ENCODE measurements at places on chromosomes 1 and 21.

DNA sequence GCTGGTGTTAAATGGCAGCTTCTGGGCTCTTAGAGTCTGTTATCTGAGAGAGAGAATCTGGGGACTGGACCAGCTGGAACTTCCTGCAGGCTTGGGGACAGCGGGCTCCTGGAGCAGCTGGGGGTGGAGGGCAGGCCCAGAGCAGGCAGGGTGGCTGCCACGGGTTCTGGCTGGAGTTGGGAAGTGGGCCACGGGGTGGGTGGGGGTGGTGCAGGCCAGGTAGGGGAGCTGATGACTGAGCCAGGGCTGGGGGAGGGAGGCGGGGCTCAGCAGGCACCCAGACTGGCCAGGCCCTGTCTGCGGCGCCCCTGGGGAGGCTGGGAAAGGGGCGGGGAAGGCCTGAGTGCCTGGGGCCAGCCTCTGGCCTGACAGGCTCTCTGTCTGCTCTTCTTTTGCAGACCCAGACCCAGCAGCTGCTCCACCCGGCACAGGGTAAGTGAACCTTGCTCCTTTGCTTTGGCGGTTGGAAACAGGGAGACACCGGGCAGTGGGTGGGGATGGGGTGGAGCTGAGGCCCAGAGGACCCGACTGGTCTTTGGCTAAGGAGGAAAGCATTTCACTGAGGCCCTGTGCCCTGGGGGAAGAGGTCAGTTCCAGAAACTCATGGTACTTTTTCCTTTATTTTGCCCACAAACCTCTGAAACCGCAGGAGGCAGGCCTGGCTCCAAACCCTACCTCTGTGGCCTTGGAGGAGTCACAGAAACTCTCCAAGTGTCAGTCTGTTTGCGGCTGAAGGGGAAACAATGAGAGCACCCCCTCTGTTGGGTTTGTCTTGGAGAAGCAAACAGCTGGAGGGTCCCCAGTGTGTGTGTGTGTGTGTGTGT, 48.8 kb downstream of the ARHGEF10L start:
- DNase-seq, result no peak

- no peak for DNase-seq
These were observed 49.7 kb downstream of the KCNC4 start for GRCh38 chr1:110259770-110260169.

- no peak for DNase-seq
These were observed 157.2 kb downstream of the DENND1B start for GRCh38 chr1:197618061-197618460.

- DNase-seq, result no peak
These were observed 2.2 kb upstream of the CBR3 start for GRCh38 chr21:36132696-36133095.

GRCh38 chr1:100461222-100461621, 76.7 kb upstream of the GPR88 start:
- DNase-seq, result no peak

DNA sequence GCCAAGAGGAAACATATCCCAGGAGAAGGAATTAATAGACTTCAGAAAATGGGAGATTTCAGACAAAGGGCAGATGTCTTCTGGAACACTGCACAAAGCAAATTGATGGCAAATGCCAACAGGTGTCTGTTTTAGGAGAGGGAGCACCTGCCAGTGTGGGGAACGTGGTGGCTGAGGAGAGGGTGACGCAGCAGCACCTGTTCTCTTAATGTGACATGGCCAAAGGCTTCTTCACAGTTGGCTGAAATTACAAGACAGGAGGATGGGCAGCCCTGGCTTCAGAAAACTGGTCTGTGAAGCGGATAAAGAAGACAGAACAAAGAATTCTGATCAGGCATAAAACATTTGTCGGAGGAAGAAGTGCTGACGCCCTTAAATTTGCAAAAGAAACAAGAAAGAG, 178.7 kb upstream of the RUNX1 start:
- DNase-seq, result no peak

DNA sequence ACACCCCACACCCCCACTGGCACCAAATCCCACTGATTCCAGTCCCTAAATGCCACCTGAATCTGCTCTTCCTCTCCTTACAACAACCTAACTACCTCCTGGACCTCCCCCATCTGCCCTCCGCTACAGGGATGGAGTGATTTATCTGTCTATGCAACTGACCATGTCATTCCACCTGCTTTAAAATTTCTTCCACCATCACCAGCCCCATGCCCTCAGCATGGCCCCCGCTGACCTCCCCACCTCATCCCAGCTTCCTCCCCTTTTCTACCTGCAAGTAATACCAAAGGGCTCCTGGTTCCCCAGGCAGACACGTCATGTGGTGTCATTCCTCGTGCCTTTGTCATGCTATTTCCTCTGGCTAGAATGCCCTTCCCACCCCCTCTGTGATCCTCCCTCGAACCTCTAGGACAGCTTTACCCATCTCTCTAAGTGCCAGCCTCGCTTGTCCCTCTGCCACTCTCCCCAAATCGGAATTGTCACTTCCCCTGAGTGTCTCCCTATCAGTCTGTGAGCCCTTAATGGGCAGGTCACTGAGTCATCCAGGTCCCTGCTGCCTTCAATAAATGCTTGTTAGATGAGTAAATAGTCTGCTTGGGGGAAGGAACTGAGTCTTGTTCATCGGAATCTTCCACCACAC, 3.7 kb downstream of the GJB4 start:
- DNase-seq, result no peak

DNA sequence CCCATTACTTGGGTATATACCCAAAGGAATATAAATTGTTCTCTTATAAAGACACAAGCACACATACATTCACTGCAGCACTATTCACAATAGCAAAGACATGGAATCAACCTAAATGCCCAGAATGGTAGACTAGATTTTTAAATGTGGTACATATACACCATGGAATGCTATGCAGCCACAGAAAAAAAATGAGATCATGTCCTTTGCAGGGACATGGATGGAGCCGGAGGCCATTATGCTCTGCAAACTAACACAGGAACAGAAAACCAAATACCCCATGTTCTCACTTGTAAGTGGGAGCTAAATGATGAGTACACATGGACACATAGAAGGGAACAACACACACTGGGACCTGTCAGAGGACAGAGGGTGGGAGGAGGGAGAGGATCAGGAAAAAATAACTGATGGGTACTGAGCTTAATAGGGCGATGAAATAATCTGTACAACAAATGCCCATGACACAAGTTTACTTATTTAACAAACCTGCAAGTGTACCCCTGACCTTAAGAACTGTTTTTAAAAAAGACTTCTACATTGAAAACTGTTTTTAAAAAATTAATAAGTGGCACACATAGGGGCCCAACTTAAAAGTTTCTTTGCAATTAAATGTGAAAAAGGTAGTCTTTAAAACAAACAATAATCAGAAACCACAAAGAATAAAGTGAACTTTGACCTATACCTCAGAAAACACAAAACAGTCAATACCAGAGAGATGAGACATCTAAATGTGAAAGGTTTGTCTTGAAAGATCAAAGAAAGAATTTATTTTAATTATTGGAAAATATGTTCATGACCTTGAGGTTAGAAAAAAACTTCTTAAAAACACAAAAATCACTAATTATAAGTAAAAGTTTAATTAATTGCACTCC, 75.2 kb downstream of the CDC42BPA start:
- no peak for DNase-seq

DNA sequence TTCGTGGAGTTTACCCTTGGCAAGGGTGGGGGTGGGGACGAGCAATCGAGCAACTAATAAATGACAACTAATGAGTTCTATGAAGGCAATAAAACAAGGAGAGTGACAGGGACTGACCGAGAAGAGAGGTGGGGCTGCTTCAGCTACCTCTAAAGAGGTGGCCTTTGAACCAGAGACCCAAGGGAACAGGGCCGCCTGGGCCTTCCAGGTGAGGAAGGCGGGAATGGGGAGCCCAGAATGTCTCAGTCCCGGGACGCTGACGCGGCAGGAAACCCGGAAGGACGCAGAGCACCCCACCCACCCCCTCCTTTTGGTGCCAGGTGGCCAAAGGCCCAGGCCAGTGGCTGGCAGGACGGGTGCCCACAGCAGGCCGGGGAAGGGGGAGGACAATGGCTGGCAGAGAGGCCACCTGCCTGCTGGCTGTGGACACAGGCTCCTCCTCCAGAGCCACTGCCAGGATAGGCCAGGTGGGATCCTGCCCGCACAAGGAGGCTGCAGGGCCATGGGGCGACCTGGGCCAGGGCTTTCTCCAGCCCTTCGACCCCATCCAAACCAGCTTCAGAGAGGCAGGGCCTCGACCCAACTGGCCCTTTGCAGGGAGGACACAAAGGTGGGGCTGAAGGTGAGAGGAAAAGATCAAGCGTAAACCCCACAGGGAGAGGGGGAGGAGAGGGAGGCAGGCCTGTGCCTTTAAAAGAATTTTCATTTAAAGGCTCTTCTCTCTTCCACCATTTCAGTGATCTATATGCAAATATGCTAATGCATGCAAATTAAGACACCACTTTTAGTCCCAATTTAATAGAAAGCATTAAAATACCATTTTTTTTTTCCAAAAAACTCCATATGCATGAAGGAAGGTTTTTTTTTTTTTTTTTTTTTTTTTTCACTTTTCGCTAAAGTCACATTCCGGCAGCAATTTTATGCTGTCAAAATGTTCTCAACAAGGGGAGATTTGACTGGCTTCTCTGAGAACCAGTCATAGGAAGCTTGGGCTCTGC, 58.1 kb downstream of the CASZ1 start:
- no peak for DNase-seq

GRCh38 chr1:59707178-59707791, 107.5 kb upstream of the HOOK1 start:
- DNase-seq, result no peak

DNA sequence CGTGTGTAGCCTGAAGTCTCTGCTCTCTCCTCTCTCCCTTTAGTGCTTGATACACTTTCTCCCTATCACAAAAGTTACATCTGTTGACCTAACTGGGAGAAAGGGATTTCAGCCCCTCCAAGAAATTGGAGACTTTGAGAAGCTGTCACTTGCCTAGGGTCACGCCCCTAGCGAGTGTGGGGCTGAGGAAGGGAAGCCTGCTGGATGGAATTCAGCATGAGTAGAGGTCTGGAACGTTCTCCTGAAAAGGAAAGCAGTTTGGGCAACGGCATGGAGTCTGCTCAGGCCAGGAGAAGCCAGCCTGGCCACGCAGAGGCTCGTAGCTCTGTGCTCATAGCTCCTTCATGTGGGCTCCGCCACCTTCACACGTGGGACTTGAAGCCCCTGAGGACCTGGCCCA, 22.4 kb downstream of the COL16A1 start:
- no peak for DNase-seq

DNA sequence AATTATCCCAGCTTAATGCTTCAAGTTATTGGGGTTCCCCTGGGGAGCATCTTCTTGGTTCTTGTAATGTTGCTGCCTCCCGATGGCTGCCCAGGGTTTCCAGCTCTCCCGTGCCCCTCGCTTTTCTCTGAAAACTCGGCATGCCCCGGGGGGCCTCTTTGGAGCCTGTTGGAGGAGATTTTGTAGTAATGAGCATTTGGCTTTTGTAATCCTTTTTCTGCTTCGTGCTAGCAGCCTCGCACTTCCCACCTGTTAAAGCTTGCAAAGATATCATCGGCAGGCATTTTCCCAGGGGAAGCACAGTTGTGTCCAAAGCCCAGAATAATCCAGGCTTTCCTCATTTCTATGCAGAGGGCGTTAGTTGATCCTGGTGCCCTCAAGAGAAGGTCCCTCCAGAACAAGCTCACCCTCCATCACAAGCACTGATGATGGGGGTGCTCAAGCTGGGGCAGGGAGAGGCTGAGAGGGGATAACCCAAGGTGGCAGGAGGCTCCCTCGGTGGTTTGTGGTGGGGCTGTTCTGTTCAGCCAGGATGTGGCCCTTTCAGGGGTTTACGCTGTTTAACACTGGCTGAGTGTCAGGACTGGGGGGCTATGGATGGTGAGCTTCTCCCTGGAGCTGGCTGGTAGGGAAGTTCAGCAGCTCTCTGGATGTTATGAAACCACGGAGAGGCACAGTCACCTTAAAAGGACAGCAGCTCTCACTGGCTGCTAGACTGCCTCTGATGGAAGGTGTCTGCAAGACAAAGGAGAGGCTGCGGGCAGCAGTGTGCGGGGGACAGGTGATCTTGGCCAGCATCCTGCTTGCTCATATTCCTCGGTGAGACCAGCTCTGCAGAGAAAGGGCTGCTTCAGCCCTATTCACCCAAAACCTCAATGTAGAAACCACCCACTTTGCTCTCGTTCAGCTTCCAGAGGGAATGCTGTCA, 477.1 kb upstream of the VAMP3 start:
- no peak for DNase-seq

- no peak for DNase-seq
These were observed 18.9 kb downstream of the C1orf174 start for GRCh38 chr1:3881193-3881480.

DNA sequence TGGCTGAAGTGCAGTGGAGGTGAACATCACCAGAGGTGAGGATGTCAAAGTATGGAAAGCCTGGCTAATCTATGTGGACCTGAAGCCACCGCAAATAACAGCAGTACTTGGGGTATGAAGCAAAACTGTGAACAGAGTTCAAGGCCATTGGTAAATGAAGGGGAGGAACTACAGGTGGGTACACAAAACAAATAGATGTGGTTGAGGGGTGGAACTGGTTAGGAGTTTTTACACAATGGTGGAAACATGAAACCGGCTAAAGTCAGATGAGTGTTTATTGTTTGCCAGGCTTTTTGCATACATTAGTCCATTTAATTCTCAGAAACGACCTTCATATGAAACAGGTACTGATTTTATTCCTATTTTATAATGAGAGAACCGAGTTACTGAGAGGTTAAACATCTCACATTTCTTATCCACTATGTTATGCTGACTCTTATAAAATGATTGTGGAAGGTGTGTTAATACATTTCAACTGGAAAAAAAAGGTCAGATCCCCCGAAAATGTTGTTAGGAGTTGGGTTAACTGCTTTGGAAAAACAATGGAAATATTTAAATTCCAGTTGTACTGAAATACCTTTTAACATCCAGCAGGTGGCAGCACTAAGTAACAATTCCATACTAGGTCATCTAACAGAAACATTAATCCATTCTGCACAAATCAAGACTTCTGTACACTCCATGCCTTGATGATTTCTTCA, 44.3 kb upstream of the GTF2B start:
- peak; percentile 1 for DNase-seq

DNA sequence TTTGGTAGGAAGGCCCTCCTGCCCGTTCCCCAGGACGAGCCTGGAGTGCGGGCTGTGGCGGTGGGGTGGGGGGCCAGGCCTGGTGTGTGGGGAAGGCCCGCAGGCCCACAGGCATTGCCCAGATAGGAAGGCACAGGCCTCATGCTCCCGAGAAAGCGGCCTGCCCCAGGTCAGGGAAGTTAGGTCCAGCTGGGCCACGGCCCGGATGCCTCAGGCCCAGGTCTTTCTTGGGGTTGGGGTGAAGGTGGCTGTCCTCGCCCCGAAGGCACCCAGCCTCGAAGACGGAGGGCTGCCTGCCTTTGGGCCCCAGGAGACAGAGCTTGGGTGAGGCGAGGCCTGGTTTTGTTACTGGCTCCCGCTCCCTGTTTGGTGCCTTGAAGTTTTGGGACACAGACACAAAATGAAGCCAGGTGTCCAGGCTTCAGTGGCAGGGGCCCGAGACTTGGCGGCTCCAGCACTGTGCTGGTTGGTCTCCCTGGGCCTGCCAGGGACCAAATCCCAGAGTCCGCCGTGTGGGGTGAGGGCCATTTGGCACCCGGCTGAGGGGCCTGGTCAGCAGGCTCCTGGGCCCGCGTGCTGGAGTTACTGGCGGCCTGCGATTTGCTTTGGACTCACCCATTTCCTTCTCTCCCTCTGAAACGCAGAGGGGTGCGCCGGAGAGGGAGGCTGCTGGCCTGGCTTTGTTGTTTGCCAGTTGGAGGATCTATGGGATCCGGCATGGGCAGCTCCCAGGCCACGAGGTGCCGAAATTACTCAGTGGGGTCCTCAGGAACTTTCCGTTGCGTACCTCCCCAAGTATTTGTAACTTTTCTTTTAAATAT, 2.0 kb downstream of the SKI start:
- DNase-seq, result no peak

- DNase-seq, result no peak
These were observed 76.0 kb downstream of the MAN1C1 start for GRCh38 chr1:25692560-25692959.

Measured in stimulated activated CD4-positive, alpha-beta T cell treated with anti-CD3 and anti-CD28 coated beads, TNF-alpha, amount 100 ng/mL, for 1 hour (primary cell).